ENCODE measurements at places on chromosomes 13 and 19. TPM values are rescaled to one million over a fixed set of nuclear protein-coding genes. Genes with fewer than 3 reads are reported as not detected.

CYP4F8 gene
- total RNA-seq = 0.09 TPM

AP1M2 gene
- total RNA-seq = 116 TPM

ITM2B gene
- total RNA-seq = 393 TPM

BRME1 gene
- 9.1 TPM for total RNA-seq

ZSWIM9 gene
- 7.1 TPM for total RNA-seq

DMKN gene
- 13.8 TPM for total RNA-seq

AMER2 gene
- 0.08 TPM for total RNA-seq

ZNF627 gene
- 8.5 TPM for total RNA-seq

ZNF333 gene
- 5.3 TPM for total RNA-seq

CD79A gene
- 13.7 TPM for total RNA-seq

GPR18 gene
- not detected for total RNA-seq

C19orf18 gene
- total RNA-seq = 0.47 TPM

GRK1 gene
- 0.09 TPM for total RNA-seq

ZNF441 gene
- total RNA-seq = 4.8 TPM

SBSN gene
- total RNA-seq = not detected

KLK2 gene
- total RNA-seq = 0.12 TPM

GTPBP3 gene
- total RNA-seq = 17.8 TPM

ARHGAP33 gene
- total RNA-seq = 10.1 TPM

ZNF69 gene
- total RNA-seq = 26.5 TPM

SLC25A41 gene
- 0.47 TPM for total RNA-seq

IL11 gene
- 0.46 TPM for total RNA-seq

ERVK3-1 gene
- total RNA-seq = 24.3 TPM

APC2 gene
- 0.18 TPM for total RNA-seq

KCNK6 gene
- total RNA-seq = 32.7 TPM

LIG4 gene
- 12.1 TPM for total RNA-seq

ANGPTL8 gene
- not detected for total RNA-seq

MED26 gene
- 9.0 TPM for total RNA-seq
